Activated CD4-positive, CD25-positive, alpha-beta regulatory T cell treated with anti-CD3 and anti-CD28 coated beads, Interleukin-2, amount 50 U/mL, for 72 hours (primary cell): ENCODE measurements at places on chromosomes 1 and 21.

DNA sequence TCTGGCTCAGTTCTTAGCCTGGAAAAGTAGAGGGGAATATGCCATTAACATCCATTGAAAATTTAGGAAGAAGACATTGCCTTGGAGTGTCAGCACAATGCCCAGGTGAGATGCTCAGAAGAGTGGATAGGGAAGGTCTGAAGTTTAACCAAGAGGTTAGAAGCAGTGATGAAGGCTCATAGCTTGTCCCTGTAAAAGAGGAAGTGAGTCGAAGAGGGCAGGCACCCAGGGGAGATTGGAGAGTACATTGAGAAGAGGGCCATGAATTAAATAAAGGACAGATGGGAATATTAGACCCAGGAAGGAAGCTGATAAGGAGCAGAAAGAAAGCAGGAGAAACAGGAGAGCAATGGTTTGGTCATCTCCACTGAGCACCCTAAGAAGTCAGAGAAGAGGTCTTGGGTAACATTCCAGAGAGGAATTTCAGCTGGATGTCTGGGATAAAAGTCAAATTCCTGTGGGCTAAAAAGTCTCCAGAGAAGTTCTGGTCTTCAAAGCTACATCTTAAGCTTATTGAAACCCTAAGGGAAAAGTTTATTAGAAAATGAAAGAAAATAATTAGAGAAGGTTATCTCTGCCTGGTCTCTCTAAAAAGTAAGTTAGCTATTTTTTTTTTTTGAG is 17.3 kb downstream of the C8B start:
- DNase-seq: no peak

- no peak for DNase-seq
Measured at GRCh38 chr1:220421508-220421907, 106.4 kb upstream of the MARK1 start.

DNA sequence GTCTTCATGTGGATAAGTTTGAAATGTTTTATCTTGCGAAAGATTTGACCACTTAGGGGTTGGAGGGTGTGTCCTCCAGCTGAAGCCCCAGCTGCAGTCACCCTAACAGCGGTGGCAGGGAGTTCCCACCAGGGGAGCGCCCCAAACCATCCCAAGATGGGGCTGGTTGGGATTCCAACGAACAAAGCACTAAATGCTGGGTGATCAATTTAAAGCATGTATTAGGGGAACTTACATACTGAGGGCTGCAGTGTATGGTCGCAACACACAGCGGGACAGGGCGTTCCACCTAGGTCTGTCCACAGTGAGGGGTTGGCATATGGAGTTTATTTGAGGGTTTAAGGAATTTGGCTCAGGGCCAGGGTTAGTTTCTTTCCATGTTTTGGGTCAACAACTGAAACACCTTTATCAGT is 26.3 kb downstream of the SLC37A1 start:
- no peak for DNase-seq

GRCh38 chr21:25215698-25216384 is 391.4 kb downstream of the MRPL39 start:
- DNase-seq: no peak

GRCh38 chr1:11735531-11735853 is 444 bp upstream of the AGTRAP start:
- DNase-seq: no peak

- no peak for DNase-seq
Measured at GRCh38 chr1:39980555-39981313, 25.8 kb downstream of the MFSD2A start.

DNA sequence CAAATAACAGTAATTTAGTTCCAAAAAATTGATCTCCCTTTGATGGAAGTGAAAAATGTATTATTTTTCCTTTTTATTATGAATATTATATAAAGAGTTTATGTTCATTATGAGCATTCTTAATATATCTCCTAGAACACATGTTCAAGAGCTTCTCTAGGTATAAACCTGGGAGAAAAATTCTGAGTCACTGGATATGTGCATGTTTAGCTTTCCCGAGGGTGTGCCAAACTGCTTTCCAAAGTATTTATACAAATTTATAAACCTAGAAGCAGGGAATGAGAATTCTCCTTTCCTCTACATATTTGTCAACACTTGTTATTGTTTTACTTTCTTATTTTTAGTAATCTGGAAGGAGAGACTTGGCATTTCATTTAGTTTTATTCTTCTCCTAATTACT is 25.0 kb downstream of the XCL2 start:
- no peak for DNase-seq

GRCh38 chr1:47650205-47650604 is 212.4 kb downstream of the FOXD2 start:
- no peak for DNase-seq

- no peak for DNase-seq
Measured at GRCh38 chr1:218031901-218032300, 253.2 kb upstream of the RRP15 start.

DNA sequence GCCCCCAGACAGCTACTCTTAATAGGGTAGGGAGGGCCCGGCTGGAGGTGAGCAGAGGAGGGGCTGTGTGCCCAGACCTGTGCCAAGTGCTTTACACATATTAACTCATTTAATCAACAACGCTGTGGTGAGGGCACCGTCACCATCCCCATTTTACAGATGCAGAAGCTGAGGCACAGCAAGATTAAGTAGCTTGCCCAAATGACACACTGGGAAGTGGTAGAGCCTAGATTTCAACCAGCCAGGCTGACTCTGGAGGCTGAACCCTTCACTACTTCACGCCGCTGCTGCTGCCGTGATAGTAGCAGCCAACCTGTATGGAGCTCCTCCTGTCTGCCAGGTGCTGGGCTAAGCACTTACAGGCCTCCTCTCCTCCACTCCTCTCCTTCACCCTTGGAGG is 127.2 kb downstream of the PTPRU start:
- no peak for DNase-seq
